ENCODE measurements at places on chromosomes 13 and 19.
A peak's percentile ranks its signal among the peaks of the same experiment; 100 is the strongest.

DNA sequence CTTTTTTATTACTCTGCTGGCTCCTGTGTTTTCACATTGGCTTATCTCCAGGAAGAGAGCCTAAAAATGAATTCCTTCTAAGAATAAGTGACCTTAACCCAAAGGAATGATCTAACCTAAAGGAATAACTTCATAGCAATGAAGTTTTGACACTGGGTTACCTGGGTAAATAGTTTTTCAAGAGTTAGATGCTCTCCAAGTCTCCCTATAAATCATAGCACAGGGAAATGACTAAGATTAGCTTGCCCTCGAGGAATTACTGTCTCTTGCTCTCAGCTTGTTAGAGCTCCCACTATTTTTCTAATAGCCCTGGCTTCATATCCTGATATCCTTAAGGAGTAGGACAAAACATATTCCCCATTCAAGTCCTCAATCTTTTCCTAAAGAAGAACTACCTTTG lies 66.3 kb downstream of the SPRY2 start:
- DNase-seq, result no peak

GRCh38 chr19:30293051-30293785 lies 79.0 kb upstream of the ZNF536 start:
- DNase-seq, result no peak

GRCh38 chr13:75554981-75555380 lies 5.4 kb downstream of the UCHL3 start:
- DNase-seq, result no peak

GRCh38 chr13:111168107-111168506 lies 53.0 kb downstream of the ARHGEF7 start:
- DNase-seq, result no peak

GRCh38 chr19:15717809-15718208 lies 10.0 kb upstream of the OR10H2 start:
- no peak for DNase-seq

- DNase-seq, result no peak
Measured at GRCh38 chr19:10091895-10092641, 6.0 kb downstream of the SHFL start.

DNA sequence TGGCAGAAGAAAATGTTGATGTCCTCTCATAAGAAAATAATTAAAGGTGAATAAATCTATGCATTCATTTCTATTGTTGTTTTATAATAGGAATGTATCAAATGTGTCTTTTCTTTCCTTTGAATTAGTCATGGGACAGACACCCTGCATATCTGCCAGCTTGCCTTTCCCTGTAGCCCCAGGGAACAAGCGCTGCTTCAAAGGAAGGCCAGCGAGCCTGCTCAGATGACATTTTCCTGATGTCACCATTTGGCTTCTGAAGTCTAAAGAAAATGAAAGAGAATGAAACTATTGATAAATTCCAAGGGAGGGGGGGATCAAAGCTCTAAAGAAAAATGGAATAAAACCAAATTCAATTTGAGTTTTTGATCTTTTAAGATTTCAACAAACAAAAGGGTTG lies 574.8 kb downstream of the IRS2 start:
- no peak for DNase-seq

GRCh38 chr19:2827840-2828489 lies 8.3 kb downstream of the ZNF554 start:
- no peak for DNase-seq

DNA sequence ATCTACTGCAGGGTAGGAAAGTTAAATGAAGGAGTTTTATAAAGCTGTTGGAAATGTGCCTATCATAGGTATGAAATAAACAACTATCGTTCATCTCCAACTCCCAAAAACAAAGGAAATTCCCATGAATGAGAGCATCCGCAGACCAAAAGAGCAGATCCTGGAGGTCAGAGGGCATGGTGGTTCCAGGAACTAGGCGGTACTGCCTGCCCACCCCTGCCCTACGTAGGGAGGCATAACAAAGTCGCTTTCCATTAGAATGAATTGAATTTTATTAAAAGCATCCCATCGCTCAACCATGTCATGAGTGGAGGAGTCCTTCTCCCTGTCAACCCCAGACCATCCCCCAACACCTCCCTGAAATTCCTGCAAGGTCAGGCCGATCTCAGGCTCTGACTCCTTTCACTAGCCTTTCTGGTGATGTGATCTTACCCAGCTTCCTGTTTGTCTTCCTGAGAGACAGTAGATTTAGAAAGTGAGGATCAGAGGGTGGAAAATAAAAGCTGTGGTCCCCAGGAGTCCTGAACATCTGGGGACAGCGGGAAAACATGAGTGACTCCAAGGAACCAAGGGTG lies at the start of gene CLEC4M:
Gene CLEC4M, plus strand, starts transcription at position 525 of the 575 bp plus-strand sequence. Its CDS starts 24 bp downstream, at position 549.
- DNase-seq, result no peak

- no peak for DNase-seq
Measured at GRCh38 chr13:41502673-41503072, 45.3 kb downstream of the RGCC start.

DNA sequence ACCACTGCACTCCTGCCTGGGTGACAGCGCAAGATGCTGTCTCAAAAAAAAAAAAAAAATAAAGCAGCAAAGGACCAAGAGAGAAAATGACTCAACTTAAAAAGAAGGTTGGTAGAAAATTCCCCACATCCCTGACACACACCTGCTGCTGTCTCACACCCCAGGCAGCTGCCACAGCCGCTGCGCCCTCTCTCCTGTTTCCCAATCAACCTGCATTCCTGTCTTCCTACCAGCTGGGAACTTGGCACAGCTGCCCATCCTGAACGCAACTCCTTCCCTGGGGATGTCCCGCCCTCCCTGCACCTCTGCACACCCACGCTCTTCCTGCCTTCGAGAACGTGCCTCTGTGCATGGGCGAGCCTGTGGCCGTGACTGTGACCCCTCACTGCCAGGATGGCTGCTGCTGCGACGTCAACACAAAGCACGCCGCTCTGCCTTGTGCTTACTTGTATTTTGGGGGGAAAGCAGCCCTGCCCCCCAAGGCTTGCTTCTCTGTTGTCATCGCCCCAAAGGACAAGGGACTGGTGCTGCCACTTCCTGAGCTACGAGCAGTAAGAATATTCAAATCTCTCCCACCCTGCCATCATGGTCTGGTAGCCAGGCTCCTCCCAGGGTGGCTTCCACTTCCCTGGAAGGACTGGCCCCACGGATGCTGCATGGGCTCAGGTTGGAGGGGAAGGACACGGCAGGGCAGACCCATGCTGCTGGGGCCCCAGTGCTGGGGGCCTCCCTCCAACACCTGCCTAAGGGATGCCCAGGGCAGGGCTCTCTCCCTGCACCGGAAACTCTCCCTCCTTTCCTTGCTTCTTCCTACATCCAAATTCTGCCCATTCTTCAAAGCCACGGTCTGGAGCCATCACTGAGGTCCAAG lies 20.7 kb downstream of the SH3GL1 start:
- DNase-seq, result peak; percentile 27

- DNase-seq, result no peak
Measured at GRCh38 chr19:28420811-28421550, 792.0 kb downstream of the UQCRFS1 start.

DNA sequence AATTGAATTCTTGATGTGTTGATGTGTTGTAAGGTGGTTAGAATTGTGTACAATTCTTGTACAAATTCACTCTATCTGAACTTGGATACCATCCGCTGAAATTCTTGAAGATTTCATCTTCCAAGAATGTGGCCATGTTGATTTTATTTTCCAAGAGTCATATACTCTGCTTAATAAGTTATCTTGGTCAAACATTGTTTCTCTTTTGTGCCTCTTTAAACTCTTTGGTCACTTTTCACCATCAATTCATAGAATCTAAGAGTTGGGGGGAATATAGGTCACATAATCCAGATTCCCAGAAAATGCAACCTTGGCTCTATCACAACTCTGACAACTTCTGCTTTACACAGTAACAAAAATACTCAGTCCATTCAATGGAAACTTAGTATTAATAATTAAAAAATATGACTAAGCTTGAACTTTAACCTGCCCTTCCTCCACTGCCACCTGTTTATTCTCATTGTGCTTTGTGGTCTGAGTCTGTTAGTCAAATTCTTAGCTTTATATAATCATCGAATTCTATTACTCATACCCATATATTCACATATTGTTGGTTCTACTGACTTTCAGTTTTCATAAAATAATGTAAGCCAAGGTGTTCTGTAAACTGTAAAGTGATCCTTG lies 373.2 kb downstream of the LMO7 start:
- no peak for DNase-seq

- no peak for DNase-seq
Measured at GRCh38 chr19:41546386-41546789, 29.6 kb upstream of the CEACAM21 start.

- DNase-seq, result no peak
Measured at GRCh38 chr19:5165697-5166019, 175.0 kb downstream of the PTPRS start.

DNA sequence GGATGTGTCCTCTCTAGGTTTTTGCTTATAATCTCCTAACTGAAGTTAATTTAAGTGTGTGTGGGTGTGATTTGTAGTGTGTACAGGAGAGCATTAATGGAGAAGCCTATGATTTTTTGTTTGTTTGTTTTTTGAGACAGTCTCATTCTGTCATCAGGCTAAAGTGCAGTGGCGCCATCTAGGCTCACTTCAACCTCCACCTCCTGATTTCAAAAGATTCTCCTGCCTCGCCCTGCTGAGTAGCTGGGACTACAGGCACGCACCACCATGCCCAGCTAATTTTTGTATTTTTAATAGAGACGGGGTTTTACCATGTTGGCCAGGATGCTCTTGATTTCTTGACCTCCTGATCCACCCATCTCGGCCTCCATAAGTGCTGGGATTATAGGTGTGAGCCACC lies 20.6 kb downstream of the ZNF701 start:
- no peak for DNase-seq
